ENCODE measurements at places on chromosomes 13 and 19.

DNA sequence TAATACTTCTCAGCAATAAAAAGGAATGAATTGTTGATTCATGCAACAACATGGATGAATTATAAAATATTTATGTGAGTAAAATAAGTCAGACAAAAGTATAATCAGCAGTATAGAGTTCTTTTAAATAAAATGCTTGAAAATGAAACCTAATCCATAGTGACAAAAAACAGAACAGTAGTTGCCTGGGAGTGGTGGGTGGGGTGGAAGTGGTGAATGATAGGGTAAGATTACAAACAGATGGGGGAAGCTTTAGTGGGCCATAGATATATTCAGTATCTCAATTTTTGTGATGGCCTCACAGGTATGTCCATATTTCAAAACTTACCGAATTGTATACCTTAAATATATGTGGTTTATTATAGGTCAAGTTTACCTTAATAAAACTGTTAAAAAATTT is 124.9 kb upstream of the UBL3 start:
- DNase-seq, result no peak

GRCh38 chr13:82467626-82468025 is 1414.6 kb downstream of the SLITRK1 start:
- DNase-seq, result no peak

GRCh38 chr19:1250437-1251260 is 2.3 kb downstream of the MIDN start:
- DNase-seq, result no peak

DNA sequence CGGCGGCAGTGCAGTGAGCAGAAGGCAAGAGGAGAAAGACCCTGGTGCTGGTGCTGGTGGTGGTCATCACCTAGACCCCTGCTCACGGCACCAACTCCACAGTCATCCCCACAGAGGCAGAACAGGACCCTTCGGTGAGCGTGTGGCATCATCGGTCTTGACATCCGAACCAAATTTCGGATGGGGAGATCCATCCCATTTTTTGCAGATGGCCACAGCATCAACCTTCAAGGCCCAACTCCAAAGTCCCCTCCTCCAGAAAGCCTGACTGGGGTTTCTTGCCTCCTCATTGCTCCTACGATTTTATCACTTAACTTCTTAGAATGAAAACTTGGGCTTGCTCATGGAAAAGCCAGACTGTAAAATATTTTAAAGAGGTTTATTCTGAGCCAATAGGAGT is 8.7 kb upstream of the KLK12 start:
- no peak for DNase-seq

- DNase-seq, result no peak
Measured at GRCh38 chr13:90622541-90622940, 724.9 kb upstream of the MIR17HG start.

DNA sequence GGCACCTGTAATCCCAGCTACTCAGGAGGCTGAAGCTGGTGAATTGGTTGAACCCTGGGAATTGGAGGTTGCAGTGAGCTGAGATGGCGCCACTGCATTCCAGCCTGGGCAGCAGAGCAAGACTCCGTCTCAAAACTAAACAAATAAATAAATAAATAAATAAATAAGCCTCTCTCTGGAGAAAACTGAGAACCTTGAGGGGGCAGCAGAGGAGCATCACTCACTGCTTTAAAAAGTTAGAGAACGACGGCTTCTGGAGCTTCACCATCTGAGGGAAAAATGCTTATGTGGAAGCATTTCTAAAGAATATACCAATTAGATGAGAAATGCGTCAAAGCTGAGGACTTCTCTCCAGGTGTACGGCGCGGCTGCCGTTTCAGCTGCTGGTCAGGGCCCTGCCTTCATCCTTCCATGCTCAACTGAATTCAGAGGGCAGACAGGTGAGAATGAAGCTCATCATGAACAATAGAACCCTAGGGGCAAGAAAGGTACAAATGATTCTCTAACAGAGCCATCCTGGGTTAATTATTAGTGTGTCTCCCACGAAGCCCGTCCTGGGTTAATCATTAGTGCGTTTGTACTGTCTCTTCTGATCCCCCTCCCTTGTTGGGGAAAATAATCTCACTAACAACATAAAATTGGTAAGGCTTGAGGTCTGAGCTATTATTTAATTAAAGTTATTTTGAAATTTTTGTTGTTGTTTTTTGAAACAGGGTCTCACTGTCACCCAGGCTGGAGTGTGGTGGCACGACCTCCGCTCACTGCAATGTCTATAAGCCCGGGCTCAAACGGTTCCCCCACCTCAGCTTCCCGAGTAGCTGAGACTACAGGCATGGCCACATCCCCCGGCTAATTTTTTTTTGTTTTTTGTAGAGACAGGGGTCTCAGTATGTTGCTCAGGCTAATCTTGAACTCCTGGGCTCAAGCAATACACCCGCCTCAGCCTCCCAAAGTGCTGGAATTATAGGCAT is 80.1 kb downstream of the IPO5 start:
- no peak for DNase-seq

DNA sequence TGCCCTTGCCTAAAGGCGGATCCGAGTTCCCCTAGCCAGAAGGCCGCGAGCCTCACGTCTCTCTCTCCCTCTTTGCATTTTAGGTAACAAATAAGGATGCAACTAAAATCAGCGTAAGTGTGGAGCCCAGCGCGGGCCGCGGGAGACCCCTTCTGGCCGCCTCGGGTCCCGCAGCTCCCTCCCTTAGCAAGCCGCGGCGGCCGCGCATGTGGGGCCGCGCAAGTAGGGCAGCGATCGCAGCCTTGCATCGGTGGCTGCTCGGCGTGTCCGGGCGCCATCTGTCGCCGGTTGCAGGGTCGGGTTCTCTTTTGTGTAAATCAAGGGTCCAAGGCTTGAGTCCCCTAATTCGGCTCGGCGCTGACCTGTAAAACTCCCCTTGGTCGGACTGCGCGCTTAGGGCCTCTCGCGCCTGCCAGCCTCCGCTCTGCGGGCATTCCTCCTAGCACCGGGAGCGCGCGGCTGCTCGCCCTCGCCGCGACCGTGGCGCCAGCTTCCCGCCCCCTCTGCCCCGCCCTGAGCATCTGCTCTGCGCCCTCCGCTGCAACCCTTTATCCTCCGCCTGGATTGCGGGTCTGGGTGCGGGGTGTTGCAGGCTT is 2.7 kb downstream of the VSTM2B start:
- no peak for DNase-seq

GRCh38 chr13:20136781-20137703 is 23.8 kb downstream of the GJA3 start:
- DNase-seq, result peak; percentile 69
